HS-5 (cell line): ENCODE measurements at places on chromosomes 2 and 18.

DNA sequence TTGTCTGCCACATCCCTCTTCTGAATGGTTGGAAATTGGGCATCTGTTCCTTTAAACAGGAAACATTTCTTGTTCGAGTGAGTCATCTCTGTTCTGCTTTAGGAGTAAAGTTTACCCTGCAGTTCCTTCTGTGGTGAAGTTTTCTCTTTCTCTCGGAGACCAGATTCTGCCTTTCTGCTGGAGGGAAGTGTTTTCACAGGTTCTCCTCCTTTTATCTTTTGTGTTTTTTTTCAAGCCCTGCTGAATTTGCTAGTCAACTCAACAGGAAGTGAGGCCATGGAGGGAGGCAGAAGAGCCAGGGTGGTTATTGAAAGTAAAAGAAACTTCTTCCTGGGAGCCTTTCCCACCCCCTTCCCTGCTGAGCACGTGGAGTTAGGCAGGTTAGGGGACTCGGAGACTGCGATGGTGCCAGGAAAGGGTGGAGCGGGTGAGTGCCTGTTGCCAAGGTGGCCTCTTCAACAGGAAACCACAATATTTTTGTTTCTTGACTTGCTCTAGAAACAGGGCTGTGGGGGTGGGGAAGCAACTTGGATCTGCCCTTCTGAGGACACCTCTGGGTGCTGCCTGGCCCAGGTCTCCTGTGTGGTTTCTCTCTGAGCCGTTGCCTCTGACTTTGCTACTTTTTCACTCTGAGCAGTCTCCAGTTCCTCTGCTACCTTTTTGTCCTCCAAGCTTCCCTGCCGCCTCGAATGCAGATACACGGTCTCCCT is 2.2 kb upstream of the CASP8 start:
- DNase-seq = peak; percentile 73

GRCh38 chr18:78006774-78007260 is 757.2 kb downstream of the GALR1 start:
- no peak for DNase-seq

- no peak for DNase-seq
These were observed 113.0 kb downstream of the EFEMP1 start for GRCh38 chr2:55810622-55811020.

GRCh38 chr2:47946593-47946992 is 40.3 kb upstream of the FBXO11 start:
- DNase-seq = no peak

- DNase-seq = no peak
These were observed 6.2 kb downstream of the MBD2 start for GRCh38 chr18:54218299-54218698.

DNA sequence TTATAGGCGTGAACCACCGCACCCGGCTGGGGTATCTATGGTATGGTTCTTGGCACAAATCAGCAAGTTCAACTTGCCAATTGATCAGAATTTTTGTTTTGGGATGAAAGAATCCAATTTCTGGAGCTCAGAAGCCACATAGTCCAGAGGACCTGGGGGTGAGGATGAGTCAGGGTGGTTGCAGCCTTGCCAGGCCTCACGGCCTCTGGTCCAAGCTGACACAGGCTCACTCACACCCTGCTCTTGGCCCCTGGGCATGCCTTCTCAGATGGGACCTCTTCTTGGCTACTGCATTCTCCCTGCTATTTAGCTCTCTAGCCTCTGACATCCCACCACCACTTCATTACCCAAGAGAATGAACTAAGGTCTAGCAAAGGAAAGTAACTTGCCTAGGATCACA is 16.3 kb downstream of the CAPG start:
- DNase-seq = no peak

DNA sequence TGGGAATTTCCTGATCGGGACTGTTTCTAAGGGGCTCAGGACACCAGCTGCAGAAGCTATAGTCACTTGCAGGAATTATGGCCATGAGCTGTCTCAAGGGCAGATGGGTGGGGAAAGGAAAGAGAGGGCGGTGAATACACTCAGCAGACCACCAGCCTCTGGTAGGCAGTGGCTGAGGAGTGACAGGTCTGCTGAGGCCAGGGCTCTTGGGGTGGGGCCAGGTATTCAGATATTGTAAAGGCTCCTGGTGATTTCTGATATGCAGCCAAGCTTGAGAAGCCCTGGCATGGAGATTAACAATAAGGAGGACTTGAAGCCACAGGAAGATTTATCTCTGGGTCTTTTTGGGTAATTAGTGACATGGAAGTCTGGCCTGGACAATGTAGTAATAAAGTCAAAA is 145.3 kb upstream of the AQP4 start:
- no peak for DNase-seq

- no peak for DNase-seq
These were observed 7.0 kb upstream of the TMX3 start for GRCh38 chr18:68721681-68722583.

DNA sequence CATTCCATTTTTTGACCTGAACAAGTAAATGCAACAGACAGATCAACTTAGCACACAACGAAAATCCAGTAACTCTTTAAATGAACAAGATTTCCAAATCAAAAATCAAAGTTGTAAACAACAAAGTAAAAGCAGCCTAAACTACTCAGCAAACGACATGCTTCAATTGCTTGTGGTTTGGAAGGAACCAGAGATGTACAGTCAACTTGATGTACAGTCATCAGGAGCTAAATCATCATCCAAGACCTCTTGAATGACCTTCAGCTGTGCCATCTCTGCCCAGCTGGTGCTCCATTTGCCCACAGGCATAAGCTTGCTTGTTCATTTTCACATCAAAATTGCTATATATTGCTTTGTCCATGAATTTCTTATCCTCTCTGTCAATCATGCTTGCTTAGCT is 109.8 kb downstream of the UPP2 start:
- no peak for DNase-seq

DNA sequence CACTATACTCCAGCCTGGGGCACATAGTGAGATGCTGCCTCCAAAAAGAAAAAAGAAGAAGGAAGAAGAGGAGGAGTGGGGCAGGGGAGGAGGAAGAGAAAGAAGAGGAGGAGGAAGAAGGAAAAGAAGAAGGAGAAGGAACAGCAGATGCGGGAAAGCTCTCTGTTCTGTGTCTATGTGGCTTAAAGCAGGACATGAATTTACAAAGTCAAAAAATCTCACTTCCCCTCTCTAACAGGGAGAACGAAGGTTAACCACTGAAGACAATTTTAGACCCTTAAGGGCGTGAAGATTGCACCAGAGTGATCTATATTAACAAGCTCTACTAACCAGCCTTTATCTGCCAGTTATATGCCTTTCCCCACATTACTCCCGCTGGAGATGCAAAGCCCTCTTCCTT is 258.9 kb downstream of the METTL4 start:
- no peak for DNase-seq

DNA sequence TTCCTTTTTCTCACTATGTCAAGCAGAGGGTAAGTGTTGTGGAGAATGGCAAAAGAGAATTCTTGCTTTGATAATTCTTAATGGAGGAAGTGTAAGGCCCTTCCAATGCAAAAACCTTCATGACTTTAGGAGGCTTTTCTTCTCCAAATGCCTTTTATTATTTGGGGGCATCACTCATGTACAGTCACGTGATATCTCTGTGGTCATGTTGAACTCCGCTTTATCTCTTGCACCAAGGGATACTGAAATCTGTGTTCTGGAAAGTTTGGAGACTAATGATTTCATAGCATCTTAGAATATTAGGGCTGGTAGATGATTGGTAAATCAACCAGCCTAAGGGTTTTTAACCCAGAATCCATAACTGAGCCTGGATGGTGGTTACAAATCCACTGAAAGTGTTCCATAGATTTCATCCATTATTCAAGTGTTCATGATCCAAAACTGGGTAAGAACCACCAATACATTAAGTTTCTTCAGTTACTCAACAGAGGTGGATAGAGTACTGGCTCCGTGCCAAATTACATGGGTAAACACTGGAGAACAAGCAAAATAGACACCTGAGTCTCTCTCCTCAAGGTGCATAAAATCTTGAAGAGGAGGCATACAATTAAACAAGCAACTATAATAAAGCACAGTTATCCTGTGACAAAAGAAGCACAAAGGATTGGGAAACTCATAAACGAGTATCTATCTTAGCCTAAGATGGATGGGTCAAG is 169.6 kb upstream of the EPHA4 start:
- no peak for DNase-seq

GRCh38 chr2:184302506-184302905 is 295.8 kb upstream of the ZNF804A start:
- peak; percentile 14 for DNase-seq

DNA sequence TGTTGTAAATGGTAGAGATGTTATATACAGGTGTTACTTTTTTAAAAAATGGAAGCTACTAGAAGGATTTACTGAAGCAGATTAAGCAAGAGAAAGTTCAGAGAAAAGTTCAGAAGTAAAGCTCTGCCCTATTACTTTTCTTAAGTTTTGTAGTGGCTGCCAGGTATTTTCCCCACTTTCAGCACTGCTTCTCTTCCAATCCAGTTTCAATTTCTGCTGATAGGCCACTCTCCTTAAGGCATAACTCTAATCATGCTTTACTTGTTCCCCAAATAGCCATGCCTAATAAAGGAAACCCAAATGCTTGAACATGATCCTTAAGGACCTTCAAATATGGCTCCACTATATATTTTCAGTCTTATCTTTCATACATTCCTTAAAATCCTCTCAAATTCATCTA is 880.8 kb upstream of the CDH2 start:
- no peak for DNase-seq

DNA sequence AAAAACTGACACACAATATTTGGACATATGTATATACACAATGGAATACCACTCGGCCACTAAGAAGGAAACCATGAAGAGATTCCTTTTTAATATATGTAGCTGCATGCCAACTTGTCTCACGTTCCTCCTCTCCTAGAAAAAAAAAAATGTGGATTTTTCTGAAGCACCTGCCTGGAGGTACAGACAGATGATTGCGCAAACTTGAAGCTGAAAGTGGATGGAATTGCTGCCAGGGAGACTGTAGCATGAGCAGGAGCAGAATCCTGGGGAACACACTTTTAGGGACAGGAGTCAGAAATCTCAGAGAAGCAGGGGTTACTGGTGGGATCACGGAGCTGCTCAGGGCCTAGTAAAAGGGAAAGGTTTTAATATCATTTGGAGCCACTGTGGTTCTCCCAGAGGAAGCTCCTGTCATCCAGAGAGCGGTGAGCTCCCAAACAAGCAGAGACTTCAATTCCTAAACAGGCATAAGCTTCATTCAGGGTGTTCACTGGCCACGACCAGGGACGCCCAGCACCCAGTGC is 640 bp upstream of the SPR start:
- DNase-seq = no peak

DNA sequence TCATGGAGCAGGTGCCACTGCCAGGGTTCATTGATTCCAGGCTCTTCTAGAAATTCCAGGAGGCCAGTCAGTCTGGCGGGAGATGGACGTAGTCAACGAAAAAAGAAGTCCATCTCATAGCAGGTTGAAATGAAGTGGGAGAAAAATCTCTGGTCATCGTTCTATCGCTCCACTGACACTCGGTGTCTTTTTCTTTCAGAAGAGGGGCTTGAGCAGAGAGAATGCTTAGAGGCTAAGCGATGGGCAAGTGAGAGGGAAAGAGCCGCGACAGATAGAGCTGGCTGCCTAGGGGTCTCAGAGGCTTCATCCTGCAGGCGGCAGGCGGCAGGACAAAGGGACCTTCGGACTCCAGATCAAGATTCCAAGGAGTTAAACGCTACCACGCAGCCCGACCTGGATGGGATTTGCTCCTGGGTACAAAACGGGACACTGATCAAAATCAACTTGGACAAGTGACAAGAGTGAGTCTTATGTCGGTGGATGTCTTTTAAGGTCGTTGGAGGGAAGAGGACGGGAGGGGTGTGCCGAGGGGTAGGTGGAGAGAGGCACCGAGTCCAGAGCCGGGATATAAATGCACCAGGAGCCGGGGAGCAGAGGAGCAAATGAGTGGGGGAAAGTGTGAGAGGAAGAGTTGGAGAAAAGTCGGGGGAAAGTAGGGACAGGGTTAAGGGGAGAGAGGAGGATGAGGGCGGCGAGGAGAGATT is 677 bp upstream of the TMEM178A start:
- DNase-seq = no peak

DNA sequence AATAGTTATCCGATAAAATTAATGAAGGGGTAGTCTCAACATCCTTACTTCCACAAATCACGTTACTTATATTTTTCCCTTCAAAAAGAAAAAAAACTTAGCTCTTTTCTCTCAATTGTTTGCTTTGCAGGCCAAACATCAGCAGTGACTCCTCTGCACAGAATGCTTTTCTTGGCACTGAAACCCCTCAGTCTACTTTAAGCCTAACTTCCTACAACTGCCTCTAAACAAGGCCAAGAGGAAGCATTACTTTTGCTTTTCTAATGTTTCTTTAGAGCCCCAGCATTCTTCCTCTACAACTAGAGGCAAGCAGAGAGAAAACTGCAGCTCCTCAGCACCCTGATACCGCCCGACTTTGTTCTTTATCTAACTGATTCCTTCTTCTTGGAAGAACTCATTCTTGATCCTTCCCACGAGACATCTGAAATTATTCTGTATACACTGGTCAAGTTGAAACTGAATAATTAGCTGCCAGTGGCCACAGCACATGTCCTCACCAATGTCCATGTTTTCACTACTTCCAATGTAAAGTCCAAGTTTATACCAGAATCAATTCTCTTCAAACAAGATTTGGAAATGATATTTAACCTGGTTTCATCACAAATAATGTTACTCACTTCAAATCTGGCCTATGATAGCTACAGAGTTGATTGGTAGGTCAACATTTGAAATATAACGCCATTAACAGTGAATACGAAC is 55.3 kb downstream of the DTNB start:
- DNase-seq = no peak

DNA sequence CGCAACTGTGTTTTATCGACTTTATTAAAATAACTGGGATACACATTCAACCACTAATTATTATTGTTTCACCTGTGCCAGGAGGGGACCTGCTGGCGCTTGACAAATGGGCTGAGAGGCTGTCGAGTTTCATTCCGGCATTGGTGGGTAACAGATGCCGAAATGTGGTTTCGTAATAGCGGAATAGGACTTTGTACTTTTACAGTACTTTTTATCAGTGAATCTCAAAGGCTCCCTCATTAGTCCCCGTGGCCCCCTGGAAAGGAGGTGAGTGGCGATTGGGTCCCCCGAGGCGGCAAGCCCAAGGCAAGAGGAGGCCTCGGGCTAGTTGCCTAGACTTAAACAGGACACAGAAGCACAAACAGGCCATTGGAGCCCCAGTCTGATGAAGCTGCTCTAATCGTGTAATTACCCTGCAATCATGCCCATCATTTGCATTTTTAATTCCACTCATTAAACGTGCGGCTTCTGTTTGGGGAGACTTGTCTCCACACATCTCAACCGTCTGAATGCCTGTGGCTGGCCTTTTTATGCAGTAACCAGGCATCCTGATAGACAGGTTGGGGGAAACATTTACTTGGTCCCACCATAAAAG is 193.2 kb downstream of the INO80D start:
- no peak for DNase-seq

GRCh38 chr18:46199515-46200147 is 95.4 kb downstream of the HAUS1 start:
- DNase-seq = no peak

DNA sequence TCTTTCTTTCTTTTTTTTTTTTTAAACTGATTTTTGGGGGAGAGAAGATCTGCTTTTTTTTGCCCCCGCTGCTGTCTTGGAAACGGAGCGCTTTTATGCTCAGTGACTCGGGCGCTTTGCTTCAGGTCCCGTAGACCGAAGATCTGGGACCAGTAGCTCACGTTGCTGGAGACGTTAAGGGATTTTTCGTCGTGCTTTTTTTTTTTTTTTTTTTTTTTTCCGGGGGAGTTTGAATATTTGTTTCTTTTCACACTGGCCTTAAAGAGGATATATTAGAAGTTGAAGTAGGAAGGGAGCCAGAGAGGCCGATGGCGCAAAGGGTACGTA is 587 bp downstream of the MEIS1 start:
- DNase-seq = no peak
